ENCODE measurements at places on chromosomes 1 and 21. TPM values are rescaled to one million over a fixed set of nuclear protein-coding genes. Genes with fewer than 3 reads are reported as not detected.
A peak's percentile ranks its signal among the peaks of the same experiment; 100 is the strongest.

Gene BGLAP
- not detected for total RNA-seq

DNA sequence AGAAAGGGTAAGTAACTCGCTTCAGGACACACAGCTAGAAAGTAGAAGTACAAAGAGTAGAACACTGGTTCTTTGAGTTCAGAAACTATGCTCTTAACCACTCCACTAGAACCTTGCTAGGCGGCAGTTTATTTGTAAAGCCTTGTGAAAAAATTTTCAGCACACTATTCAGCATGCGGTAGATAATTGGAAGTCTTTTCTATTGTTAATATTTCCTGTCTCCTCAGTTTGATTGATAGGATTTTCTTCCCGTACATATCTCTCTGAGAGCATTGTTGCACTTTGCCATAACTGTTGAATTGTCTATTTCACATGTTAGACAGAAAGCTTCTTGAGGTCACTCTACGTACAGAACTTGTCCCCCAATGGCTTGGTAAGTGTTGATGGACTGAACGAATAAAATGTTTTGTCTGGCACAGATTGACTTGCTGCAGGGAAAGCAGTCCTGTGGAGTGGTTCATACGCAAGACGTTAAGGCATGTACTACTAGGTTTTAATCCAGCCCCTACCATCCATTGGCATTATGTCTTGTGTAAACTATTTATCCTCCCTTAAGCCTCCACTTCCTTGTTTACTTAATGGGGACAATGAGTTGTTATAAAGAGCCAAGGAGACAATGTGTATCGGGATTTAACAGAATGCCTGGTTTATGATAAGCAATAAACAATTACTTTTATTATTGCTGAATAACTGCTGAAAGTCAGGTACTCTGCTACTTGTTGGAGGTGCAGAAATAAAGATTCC is 35.8 kb downstream of the C1orf21 start:
- H3K36me3 ChIP-seq = no peaks in the 10 kb centered on the region
- H3K27me3 ChIP-seq = no peaks in the 10 kb centered on the region
- no peak overlapping the region for H3K27ac ChIP-seq
- no peak overlapping the region for H3K4me3 ChIP-seq
- no peak for DNase-seq

- peaks cover 18% of the 10 kb centered on the region for H3K4me1 ChIP-seq
- DNase-seq = no peak
- peaks cover 28% of the 10 kb centered on the region for H3K36me3 ChIP-seq
- peak overlapping the region; percentile 77 for H3K27ac ChIP-seq
Observed at GRCh38 chr1:31297277-31298247, 730 bp downstream of the ZCCHC17 start.

- no peak for DNase-seq
- H3K27ac ChIP-seq = no peak overlapping the region
Observed at GRCh38 chr1:114503916-114504422, 7.0 kb downstream of the TRIM33 start.

DNA sequence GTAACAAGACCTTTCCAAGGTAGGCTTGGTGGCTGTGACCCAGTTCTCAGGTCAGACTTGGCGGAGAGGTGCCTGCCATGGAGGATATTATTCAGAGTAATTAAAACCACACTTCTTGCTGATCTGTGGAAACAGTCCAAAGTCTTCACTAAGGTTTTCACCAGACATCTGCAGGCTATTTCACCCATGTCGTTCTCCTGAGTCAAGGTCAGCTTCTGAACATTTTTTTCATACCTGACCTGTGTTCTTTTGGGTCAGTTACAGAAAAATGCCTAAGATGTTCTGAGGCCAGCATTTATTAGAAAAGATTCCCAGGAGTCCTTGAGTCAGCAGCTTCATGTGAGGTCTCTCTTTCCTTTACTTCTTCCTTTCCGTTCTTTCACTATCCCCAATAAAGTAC is 54.9 kb downstream of the RGL1 start:
- DNase-seq = no peak
- H3K27me3 ChIP-seq = no peaks in the 10 kb centered on the region
- H3K4me1 ChIP-seq = no peaks in the 10 kb centered on the region

- peak within 1 kb of the TSS; percentile 41 for H3K4me3 ChIP-seq
- H3K4me1 ChIP-seq = peaks cover 59% of the 10 kb centered on the region
- H3K36me3 ChIP-seq = no peaks in the 10 kb centered on the region
- no peak within 1 kb of the TSS for H3K27ac ChIP-seq
- peaks cover 8% of the 10 kb centered on the region for H3K27me3 ChIP-seq
Observed at GRCh38 chr1:21669258-21670058, at the start of gene RAP1GAP. RAP1GAP (minus strand) TSS chr1:21669357; CDS start chr1:21620032, 49,325 bp downstream.

- no peaks in the 10 kb centered on the region for H3K4me1 ChIP-seq
- H3K27me3 ChIP-seq = no peaks in the 10 kb centered on the region
Observed at GRCh38 chr1:198259333-198260074, 102.7 kb downstream of the NEK7 start.

DNA sequence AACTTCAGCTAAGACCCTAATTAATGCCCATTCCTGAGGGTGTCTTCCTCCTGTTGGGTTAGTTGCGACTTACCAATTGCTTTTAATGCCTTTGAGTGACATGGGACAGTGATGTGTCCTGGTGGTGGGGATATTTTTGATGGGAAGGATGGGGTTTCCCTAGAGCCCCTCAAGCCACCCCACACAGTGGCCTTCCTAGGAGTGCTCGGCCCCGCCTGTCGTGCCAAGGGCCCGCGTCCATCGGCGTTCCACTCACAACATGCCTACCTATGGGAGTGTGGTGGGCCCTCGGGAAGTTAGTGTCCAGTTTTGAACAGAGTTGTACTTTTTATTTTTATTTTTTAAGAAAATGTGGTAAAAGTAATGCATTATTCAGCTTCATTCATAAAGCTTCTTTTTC is 50.1 kb upstream of the TSPAN2 start:
- H3K4me3 ChIP-seq = no peak overlapping the region
- H3K4me1 ChIP-seq = no peaks in the 10 kb centered on the region
- no peak for DNase-seq
- H3K36me3 ChIP-seq = no peaks in the 10 kb centered on the region
- no peaks in the 10 kb centered on the region for H3K27me3 ChIP-seq

GRCh38 chr21:42028766-42029425 is 18.7 kb upstream of the ZBTB21 start:
- peaks cover 3% of the 10 kb centered on the region for H3K4me1 ChIP-seq
- H3K4me3 ChIP-seq = no peak overlapping the region
- H3K27ac ChIP-seq = no peak overlapping the region
- no peak for DNase-seq
- H3K27me3 ChIP-seq = no peaks in the 10 kb centered on the region

- H3K36me3 ChIP-seq = no peaks in the 10 kb centered on the region
- H3K4me3 ChIP-seq = no peak overlapping the region
- H3K4me1 ChIP-seq = peaks cover 5% of the 10 kb centered on the region
Observed at GRCh38 chr21:39116761-39117439, 66.4 kb downstream of the PSMG1 start.

Gene CELA2B
- total RNA-seq = not detected

GRCh38 chr1:236706183-236706582 is 19.9 kb downstream of the ACTN2 start:
- H3K4me1 ChIP-seq = no peaks in the 10 kb centered on the region
- H3K4me3 ChIP-seq = no peak overlapping the region
- peaks cover 19% of the 10 kb centered on the region for H3K36me3 ChIP-seq
- no peak for DNase-seq

- no peak overlapping the region for H3K27ac ChIP-seq
- H3K27me3 ChIP-seq = no peaks in the 10 kb centered on the region
- no peaks in the 10 kb centered on the region for H3K36me3 ChIP-seq
Observed at GRCh38 chr1:170598618-170599017, 65.3 kb upstream of the PRRX1 start.
